ENCODE measurements at places on chromosomes 16 and 17.
A peak's percentile ranks its signal among the peaks of the same experiment; 100 is the strongest.

GRCh38 chr16:56370185-56370874 is 55.0 kb downstream of the AMFR start:
- DNase-seq = no peak

GRCh38 chr17:45315648-45316433 is 979 bp downstream of the MAP3K14 start:
- no peak for DNase-seq

GRCh38 chr17:40561871-40562611 is 3.2 kb downstream of the CCR7 start:
- peak; percentile 76 for DNase-seq

GRCh38 chr16:31860508-31860907 is 13.1 kb upstream of the ZNF267 start:
- DNase-seq = no peak

DNA sequence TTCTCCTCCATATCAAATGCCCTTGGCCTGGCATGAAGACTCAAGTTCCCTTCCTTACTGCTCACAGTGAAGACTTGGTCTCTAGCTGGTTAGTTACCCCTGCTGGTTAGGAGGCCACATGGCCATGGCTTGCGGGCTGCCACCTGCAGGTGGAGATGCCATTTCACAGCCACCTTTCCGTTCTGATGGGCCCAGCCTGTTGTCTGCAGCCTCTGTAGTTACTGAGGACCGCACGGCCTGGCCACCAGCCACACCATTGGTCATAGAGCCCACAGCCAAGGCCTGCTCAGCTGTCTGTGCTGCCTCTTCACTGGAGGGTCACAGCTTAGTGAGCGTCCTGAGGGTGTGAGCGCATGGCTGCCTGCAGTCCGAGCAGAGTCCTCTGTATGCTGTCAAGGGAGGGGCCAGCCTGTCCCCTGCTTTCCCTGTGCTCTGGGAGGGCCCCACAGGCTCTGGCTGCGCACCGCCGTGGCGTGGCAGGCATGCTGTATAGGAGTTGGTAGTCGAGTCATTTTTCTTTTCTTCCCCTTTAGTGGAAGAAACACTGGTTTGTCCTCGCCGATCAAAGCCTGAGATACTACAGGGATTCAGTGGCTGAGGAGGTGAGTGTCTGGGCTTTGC is 59.2 kb downstream of the PLD6 start:
- DNase-seq = no peak

DNA sequence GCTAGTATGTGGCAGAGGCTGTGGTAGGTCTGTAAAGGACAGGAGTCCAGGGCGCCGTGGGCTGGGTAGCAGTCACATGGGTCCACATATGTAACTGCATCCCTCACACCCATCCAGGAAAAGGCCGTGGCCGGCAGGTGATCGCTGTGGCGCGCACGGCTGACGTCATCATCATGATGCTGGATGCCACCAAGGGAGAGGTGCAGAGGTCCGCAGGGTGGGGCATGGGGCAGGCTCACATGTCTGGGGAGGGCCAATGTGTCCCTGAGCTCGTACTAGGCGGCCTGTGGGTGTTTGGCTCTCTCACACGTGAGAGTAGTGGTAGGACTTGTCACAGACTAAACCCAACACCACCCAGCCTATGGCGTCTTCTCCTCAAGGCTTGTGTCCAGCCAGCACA is 9.0 kb upstream of the MYO15A start:
- no peak for DNase-seq

DNA sequence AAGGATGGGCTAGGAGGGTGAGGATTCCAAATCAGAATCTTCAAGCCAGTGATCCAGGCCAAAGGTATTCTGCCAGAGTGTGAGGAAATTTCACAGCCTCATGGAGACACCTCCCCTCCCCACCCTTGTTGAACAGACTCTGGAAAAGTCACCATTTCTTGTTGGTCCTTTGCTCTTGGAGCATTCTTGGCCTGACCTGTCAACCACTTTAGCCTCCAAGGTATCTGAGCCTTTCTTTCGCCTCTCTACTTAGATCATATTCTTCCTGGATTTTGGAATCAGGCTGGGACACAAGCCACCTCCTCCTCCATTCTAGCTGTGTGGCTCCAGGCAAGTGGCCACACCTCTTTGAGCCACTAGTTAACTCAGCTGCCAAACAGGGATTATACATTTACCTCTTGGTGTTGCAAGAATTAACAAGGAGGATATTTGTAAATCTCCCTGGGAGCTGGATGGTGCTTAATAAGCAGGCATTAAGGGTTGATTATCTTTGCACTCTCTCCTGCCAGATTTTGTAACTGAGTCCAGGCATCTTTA is 193.5 kb downstream of the WWOX start:
- DNase-seq = no peak

DNA sequence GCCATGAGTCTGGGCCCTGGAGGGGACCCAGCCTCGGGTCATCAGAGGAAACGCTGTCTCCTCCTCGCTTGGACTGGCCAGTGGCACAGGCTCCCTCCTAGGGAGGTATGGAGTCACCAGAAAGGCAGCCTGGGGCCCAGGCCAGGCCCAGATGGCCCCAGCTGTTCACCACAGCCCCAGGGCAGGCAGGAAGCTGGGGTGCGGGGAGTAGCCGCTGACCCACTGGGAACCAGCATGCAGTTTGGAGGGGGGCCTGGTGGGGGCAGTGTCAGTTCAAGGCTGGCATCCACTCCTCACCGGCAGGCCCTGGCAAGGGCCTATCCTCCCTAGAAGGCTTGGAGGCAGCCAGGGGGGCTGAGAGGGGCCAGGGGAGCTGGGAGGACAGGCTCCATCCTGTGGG is 48.8 kb downstream of the SDK2 start:
- DNase-seq = no peak

- DNase-seq = peak; percentile 71
These were observed at the start of gene SMIM5 for GRCh38 chr17:75632863-75633485. Gene SMIM5 (plus strand): TSS chr17:75633434. CDS start chr17:75640202, 6,768 bp downstream.

DNA sequence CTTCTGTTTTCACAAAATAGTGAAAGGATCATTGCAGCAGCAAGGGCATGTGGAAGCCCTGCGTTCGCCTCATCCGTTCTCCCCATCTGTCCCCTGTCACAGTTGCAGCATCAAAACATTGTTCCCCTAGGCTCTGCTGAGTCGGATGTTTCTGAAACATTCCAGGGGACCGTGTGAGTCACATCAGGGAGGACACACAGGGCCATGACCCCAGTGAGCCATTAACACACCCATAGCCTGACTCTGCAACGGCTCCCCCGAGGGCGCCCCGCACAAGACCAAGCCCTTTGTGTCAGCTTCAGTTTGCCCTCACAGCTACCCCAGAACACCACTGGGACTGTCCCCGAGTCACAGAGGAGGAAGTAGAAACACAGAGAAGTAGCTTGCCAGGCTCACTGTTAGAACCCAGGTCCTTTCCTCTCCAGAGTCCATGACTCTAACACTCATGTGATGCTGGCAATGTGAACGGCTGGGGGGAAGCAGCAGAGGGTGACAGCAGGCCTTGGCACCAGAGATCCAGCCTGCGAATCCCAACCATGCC is 63.3 kb upstream of the HSBP1 start:
- DNase-seq = no peak

DNA sequence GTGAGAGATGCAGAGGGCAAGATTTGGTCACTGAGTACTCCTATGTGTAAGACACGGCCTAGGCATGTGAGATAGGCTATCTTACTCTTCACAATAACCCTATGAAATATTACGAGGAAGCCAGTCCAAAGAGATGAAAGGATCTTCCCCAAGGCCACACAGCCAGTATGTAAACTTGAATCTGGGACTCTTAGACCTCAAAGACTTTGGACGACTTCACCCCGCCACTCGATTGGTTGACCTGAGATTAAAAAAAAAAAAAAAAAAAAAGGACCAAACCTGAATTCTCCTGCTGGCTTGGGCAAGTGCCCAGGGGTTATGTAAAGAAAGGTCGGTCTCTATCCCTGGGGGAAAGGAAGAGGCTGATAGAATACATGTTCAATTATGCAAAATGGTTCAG is 33.1 kb downstream of the PIPOX start:
- no peak for DNase-seq

DNA sequence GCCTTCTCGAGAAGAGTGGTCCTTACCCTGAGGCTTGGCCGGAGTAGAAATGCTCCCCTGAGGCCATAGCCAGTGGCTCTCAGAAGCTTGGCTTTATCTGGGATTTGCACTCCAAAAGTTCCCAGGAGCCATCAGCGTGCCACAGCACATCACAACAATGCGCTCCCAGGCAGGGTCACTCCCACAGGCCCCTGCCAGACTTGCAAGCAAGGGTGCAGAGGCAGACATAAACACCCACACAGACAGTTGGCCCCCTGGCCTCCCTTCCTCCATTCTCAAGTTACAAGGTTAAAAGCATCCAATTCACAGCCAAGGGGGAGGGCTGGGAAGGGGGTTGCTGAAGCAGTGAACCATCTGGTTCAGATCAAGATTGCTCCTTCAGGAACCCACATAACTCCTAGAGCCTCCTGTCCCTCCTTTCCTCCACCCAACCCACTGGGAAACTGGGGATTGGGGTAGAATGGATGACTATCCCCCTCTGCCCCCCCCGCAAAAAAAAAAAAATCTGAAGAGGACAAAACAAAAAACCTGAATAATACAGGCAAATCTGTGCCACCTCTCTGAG is 1.8 kb downstream of the ST3GAL2 start:
- DNase-seq = no peak

DNA sequence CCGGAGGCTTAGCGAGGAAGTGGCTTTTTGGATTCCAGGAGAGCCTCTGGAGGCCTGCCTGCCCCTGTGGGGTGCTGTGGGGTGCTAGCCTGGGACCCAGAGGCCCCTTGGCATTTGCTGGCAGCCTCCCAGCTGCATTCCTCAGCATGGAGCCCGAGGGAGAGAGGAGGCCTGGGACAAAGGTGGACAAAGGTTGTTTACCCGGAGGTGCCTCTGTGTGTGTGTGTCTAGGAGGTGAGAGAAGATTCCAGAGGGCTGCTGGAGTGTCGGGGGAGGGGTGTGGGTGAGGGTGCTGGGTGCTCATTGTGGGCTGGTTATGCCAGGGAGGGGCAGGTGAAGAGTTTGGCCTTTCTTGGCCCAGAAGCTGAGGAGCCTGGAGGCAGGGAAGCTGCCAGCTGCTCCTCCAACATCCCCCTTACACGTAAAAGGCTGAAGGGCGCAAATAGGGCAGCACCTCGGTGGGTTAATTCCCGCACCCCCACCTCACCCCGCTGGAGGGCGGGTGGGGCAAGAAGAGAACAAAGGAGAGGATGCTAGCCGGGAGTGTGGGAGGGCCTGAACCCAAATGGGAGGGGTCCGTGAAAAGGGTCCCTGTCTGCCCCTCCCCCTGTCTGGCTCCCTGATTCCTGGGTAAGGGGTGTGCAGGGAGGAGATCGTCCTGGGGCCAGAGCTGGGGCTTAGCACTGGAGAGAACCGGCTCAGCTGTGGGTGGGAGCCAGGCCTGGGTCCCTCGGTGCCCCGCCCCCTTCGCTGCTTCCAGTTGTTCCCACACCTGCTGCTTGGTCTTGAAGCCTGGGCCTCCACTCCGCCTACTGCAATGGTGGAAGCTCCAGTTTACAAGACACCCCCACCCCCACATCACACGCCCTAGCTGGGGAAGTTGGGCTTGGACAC is 9.9 kb downstream of the HEXIM2 start:
- no peak for DNase-seq

GRCh38 chr16:83113317-83113716 is 486.5 kb downstream of the CDH13 start:
- DNase-seq = no peak

DNA sequence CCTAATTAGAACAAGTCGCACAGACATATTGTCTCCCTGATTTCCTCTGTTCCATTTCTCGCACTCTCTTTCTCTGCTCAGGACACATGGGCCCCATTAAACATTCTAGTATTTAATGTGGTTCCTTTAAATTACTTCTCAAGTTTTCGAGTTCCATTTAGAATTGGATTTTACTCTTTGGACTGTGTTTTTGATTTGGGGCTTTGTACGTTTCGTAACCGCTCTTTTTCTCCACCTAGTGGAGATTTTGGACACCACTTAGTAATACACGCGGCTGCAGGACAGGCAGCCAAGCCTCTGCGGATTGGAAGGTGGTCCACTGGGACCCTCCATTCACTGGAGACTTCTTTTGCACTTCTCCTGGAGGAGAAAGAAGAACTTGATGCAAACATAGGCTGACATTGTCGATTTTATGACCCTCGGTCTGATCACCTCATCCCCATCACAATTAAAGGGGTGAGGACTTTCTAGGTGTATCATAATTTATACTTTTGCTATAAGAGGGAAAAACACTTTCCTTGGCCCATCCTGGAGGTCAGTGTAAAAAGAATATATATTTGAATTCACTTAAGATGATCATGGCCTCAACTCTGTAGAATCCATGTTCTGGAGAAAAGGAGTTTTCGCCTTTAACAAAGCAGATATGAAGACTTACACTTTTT is 85.7 kb downstream of the NOG start:
- DNase-seq = no peak

Measured in central memory CD4-positive, alpha-beta T cell (primary cell).